ENCODE measurements at places on chromosomes 13 and 19. TPM values are rescaled to one million over a fixed set of nuclear protein-coding genes. Genes with fewer than 3 reads are reported as not detected.

SIGLEC12 gene
- total RNA-seq = not detected

THSD8 gene
- total RNA-seq = not detected

WDR87 gene
- total RNA-seq = under 0.01 TPM

KLK2 gene
- 0.31 TPM for total RNA-seq

CYP2F1 gene
- total RNA-seq = 0.10 TPM

RXFP2 gene
- not detected for total RNA-seq

GTF3A gene
- 242 TPM for total RNA-seq

CGB3 gene
- total RNA-seq = not detected

CAMSAP3 gene
- total RNA-seq = 0.10 TPM

GPR18 gene
- 38.0 TPM for total RNA-seq

CFD gene
- total RNA-seq = 148 TPM

PODNL1 gene
- not detected for total RNA-seq

LRRC63 gene
- 0.21 TPM for total RNA-seq

CLEC17A gene
- 1.6 TPM for total RNA-seq

IL4I1 gene
- total RNA-seq = 2.0 TPM

TNNI3 gene
- total RNA-seq = not detected

RGS9BP gene
- 0.10 TPM for total RNA-seq

BEST2 gene
- total RNA-seq = not detected

OLFM2 gene
- total RNA-seq = 1.3 TPM

WASF3 gene
- 0.94 TPM for total RNA-seq

KLK4 gene
- 0.21 TPM for total RNA-seq

ZNF442 gene
- 1.0 TPM for total RNA-seq

MEF2B gene
- 0.10 TPM for total RNA-seq

FAM83E gene
- 0.73 TPM for total RNA-seq
